ENCODE measurements at places on chromosomes 11 and 22.

- peak; percentile 32 for DNase-seq
Measured at GRCh38 chr22:18075720-18076497, 1.9 kb upstream of the PEX26 start.

- no peak for DNase-seq
Measured at GRCh38 chr22:20814221-20814808, 40.4 kb downstream of the SERPIND1 start.

DNA sequence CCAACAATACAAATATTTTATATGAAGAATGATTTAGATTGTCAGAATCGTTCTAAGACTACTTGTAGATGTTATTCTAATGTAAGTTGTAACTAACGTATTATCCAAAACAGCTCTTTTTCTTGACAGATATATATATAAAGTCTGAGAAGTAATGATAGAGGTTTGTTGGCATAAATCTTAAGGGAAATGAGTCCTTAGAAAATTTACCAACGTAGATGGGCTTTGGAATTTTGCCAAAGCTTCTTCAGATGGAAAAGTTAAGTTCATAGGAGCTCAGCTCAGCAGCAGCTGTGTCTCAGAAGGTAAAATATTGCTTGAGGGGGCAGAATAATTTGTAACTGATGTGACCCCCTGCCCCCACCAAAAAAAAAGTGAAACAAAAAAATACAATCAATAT is 66.7 kb downstream of the BID start:
- DNase-seq, result no peak

GRCh38 chr11:60482361-60482760 is 10.2 kb upstream of the MS4A12 start:
- DNase-seq, result no peak

DNA sequence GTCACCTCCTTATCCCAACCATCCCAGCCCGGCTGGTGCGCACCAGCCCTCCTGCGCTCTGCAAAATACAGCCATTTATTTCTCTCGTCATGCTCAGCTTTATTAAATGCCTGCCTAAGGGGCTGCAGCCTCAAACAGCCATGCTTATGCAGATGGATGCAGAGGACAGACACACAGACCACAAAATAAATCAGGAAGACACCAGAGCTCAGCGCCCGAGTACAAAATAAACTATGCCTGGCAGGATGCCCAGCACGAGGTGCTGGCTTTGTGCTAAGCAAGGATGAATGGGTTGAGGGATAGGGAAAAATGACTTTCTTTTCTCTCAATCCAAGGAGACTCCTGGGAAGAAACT is 70.5 kb downstream of the RPUSD4 start:
- no peak for DNase-seq

GRCh38 chr22:32858121-32858703 is 56.7 kb downstream of the TIMP3 start:
- no peak for DNase-seq

DNA sequence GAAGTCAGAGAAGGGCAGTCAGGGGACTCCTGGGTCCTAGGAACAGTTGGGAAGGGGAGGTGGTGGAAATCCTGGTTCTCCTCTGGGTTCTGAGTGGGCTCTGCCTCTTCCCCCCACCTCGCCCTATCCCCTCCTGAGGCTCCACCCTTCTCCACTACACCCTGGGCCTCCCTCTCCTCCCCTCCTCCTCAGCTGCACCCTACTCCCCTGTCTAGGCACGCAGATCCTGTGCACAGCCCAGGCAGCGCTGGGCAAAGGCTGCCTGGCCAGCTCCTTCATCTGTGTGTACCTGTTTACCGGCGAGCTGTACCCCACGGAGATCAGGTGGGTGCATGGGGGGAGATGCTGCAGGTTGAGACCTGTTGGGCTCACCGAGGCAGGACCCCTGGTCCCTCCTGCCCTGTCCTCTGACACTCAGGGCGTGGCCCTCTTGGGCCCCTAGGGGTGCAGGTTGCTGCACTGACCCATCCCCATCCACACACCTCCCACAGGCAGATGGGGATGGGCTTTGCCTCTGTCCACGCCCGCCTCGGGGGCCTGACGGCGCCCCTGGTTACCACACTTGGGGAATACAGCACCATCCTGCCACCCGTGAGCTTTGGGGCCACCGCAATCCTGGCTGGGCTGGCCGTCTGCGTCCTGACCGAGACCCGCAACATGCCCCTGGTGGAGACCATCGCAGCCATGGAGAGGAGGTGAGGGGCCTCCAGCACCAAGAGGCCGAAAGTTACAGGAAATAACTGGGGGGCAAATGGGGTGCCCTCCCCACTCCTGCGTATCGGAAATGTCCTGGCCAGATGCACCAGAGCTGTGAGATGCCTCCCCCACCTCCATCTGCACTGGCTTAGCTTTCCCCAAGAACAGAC is 25.3 kb upstream of the POLA2 start:
- no peak for DNase-seq

DNA sequence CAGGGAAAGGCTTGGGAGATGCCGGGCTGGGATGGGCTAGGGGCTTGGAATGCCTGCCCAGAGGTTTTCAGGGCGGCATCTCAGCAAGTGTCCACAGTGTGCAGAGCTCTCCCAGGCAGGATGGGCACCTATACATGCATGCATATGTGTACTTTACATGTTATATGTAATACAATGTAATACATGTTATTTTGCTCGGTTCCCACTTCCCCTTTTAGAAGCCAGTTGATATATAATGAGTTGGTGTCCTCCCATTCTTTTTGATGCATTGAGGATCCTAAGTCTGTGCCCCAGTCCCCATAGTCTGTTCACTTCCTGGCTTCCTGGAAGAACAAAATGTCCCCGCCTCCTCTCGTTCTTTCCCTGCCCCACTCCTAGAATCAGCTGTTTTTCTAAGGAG is 20.1 kb upstream of the EIF3D start:
- DNase-seq, result no peak

GRCh38 chr11:57491371-57492061 is 24.0 kb downstream of the SLC43A1 start:
- no peak for DNase-seq

DNA sequence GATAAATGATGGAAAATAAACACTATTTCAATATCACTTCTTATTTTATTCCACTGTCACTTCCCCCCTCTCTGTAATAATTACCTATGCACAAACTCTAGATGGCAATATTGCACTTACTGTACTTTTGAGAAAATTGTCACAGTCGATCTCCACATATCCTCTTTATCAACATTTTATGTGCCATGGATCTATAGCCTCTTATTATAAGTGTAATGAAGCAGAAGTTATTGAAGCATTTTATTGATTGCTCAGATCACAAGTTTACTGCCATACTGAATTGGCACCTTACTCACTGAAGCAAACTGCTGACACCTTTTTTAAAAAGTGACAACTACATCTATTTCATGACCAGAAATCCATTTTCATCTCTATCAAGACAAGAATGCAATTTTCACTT is 133.4 kb downstream of the DCDC1 start:
- no peak for DNase-seq

GRCh38 chr11:100682247-100682969 is 4.7 kb upstream of the ARHGAP42 start:
- no peak for DNase-seq

GRCh38 chr11:117187007-117187406 is 8.5 kb downstream of the SIDT2 start:
- no peak for DNase-seq

- no peak for DNase-seq
Measured at GRCh38 chr11:120142441-120143100, 4.7 kb upstream of the TRIM29 start.

GRCh38 chr11:11480971-11481370 is 127.9 kb upstream of the CSNK2A3 start:
- DNase-seq, result no peak

- DNase-seq, result no peak
Measured at GRCh38 chr11:7690648-7691047, 15.6 kb downstream of the OVCH2 start.

DNA sequence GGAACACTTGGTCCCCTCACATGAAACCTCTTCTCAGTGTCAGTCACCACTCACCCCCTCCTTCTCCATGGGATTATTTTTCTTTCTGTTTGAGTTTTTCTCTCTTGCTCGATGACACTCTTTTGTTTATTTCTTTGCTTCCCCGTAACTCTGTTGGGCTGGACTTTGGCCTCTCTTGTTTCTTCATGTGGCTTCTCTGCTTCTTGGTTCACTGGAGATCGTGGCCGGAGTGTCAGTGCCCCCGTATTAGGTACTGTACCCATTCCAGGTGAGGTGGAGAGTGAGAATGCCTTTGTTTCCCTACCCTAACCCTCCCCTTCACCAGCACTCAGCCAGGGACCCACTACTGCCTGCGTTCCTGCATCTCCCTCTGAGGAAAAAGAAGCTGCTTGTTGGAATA is 32.5 kb downstream of the CYB5R2 start:
- DNase-seq, result no peak

Measured in D721Med (cell line).